Inflammatory macrophage treated with lipopolysaccharide for 4 hours (primary cell): ENCODE measurements at places on chromosomes 7 and 10.

GRCh38 chr10:16756561-16757221 is 60.5 kb downstream of the RSU1 start:
- no peak for DNase-seq

DNA sequence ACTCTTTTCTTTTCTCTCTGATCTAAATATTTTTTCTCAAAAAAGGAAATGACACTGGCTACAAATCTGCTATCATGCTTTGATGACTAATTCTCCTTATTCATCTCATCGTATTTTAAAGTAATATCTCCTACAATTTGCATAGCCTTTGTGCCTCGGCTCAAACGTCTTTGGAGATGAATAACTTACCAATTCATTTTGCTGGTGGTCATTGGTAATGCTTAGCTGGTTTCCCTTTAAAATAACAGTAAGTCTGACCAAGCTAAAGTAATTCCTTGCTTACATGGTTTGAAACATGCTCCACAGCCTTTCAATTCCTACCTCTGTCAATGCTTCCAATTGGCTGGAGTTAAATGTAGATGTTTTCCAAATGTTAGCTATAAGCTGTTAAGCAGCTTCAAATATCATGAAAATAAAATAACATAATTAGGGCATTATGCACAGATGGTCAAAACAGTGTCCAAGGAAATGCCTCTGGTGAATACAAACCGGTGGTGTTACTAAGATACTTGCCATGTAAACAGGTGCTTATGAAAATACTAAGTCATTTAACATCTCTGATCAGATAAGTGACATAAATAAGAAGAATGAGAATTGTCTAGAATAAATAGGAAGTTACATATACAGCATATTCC is 435.0 kb downstream of the POM121L12 start:
- no peak for DNase-seq

DNA sequence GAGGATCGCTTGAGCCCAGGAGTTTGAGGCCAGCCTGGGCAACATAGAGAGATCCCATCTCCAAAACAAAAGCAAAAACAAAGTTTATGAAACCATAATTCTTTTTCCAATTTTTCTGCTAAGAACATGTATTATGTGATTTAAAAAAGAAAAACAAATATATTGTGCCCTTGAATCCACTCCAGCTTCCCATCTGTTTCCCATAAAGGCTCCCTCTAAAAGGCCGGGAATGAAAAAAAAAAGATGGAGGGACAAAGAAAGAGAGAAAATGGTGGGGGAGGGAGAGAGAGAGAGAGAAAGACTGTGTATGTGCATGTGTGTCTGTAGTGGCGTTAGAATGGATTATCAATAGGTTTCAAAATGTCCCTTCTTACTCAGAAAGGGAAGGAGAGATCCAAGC is 20.5 kb upstream of the GSDME start:
- no peak for DNase-seq

DNA sequence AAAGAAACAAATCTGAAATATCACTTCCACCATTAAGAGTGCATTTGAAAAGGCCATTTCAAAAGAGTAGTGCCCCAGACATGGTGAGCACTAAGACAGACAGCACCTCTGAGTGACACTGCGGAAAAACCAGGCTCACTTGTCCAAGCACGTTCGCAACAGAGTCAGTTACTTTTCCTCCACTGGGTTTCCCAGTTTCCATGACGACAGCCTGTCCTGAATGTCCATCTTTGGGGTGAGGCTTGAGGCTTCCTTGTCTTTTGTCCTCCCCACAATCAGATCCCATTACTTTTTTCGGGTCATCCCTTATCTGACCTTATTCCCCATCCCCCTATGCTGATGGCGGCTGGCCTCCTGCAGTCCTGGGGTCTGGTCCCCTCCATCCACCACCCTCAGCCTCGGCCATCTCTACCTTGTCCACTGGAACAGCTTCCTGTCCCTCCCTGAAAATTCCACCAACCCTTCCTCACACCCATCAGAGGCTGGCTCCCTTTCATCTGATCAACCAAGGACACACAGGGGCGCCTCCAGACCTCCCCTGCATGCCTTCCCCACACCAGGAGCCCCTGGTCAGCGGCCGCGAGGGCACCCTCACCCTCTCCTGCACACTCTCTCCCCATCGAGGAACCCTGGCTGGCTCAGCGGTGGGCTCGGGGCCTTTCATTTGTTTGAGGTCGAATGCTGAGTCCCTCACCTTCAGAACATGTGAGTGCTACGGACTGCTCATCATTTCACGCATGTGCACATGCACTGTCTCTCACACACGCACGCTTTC is 363.6 kb downstream of the DNAJB6 start:
- no peak for DNase-seq

GRCh38 chr7:4682621-4683042 is 537 bp downstream of the FOXK1 start:
- peak; percentile 56 for DNase-seq

- DNase-seq = no peak
Measured at GRCh38 chr10:43943119-43943817, 294.6 kb upstream of the ZNF32 start.

GRCh38 chr10:55630491-55631056 is 730.5 kb downstream of the ZWINT start:
- DNase-seq = no peak

DNA sequence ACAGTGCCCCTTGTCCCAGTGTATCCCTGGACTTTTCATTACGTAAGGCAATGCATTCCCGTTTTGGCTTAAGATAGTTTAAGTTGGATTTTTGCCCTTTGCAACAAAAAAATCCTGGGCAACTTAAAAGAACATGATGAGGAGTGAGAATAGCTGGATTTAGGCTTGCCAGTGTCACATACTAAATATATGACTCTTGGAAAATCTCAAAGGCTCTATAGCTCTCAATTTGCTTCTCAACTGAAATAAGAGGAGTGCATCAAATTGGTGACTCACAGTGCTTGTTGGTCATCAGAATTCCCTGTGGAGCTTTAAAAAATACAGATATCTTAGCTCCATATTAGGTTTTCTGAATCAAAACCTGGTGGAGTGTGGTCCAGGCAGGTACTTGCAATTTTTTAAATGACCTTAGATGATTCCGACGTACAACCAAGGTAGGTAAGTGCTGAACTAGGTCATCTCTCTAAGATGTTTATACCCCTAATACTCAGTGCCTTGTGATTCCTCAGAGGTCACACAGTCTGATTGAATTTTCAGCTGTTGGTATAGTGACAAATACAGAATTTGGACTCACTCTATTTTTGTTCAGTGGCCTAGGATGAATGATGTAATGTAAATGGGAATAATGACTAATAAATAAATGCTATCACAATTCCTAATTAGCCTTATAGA is 33.9 kb upstream of the ORC5 start:
- no peak for DNase-seq

- peak; percentile 54 for DNase-seq
Measured at GRCh38 chr10:118800920-118801319, 46.1 kb upstream of the CACUL1 start.

DNA sequence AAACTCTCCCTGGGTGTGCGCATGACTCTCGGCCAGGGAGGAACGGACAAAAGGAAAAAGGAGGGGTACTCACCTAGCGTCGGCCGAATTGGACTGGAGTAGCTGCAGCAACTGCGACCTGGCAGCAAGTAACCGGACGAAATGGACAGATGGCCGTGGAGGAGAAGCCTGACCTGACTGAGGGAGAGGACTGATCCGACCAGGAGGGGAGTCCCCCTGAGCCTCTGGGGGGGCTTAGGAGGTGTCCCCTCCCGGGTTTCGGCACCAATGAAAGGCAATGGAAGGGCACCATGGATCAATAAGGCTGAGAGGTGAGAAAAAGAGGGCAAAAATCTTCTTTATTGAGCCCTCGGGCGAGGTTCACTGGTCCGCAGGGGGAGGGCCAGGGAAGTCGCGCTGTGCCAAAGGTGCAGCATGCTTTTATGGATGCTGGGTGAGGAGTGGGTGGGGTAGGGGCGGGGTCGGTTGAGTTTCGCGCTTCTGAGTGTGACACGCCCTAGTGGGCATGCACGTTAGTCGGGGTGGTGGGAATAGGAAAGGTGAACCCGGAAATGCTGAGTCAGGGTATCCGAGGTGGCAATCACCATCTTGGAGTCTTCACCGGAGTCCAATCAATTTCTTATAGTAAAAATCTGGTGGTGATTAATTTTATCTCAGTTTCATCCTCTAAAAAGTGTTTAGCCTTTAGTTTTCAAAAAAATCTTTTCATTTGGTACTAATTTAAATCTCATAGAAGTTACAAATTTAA is 638.5 kb upstream of the DPP6 start:
- DNase-seq = no peak

GRCh38 chr7:142263598-142264380 is 5.9 kb upstream of the PRSS58 start:
- DNase-seq = no peak

DNA sequence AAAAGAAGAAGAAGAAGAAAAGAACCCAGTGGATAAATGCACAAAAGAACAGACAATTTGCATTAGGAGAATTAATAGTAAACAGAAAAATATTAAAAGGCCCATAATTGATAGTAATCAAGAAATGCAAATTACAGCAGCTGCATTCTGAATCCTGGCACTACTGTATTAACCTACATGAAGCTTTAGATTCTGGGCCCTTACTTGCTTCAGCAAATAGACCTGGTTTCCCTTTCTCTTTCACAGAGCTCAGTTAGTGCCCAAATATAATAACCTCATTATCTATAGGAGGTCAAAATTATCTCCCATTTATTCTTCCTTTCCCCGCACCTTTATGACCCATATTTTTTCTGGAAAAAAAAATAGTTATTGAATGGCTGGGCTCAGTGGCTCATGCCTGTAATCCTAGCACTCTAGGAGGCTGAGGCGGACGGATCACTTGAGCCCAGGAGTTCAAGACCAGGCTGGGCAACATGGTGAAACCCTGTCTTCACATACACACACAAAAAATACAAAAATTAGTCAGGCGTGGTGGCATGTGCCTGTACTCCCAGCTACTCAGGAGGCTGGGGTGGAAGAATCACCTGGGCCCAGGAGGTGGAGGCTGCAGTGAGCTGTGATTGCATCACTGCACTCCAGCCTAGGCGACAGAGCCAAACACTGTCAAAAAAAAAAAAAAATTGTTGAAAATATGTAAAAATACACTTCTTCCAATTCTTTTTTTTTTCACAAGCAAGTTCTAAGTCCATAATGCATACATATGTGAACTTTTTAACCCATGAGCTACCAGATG is 36.0 kb upstream of the PIK3AP1 start:
- peak; percentile 37 for DNase-seq

GRCh38 chr7:158357898-158358821 is 229.5 kb downstream of the PTPRN2 start:
- no peak for DNase-seq

DNA sequence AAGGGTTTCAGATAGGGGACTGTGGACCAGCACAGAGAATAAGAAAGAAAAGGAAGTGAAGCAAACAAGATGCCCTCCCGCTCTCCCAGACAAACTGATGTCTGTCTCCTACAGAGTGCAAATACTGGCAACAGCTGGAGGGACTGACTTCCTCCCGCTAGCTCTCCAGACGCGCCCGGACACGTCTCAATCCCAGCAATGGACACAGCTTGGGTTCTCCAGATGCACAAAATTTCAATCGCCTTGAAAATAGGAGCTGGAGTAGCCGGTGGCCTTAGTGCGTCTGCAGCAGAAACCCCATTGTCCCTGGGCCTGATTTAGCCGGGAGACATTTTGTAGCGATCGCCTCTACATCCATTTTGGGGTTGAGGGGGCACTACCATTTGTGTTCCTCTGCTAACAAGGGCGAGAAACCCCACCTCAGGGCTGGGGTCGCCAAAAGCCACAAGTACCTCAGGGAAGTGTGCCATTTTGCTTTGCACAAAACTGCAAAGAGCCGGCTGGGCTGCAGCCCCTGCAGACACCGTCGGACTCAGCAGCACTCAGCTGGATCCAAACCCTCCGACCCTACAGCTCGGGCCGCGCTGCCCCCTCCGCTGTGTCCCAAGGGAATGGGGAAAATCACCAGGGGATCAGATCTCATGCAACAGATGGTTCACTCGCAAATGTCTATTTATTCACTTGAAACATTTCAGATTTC is 5.9 kb downstream of the CPA2 start:
- no peak for DNase-seq

- peak; percentile 34 for DNase-seq
Measured at GRCh38 chr10:62083412-62084267, 182.1 kb downstream of the ARID5B start.

DNA sequence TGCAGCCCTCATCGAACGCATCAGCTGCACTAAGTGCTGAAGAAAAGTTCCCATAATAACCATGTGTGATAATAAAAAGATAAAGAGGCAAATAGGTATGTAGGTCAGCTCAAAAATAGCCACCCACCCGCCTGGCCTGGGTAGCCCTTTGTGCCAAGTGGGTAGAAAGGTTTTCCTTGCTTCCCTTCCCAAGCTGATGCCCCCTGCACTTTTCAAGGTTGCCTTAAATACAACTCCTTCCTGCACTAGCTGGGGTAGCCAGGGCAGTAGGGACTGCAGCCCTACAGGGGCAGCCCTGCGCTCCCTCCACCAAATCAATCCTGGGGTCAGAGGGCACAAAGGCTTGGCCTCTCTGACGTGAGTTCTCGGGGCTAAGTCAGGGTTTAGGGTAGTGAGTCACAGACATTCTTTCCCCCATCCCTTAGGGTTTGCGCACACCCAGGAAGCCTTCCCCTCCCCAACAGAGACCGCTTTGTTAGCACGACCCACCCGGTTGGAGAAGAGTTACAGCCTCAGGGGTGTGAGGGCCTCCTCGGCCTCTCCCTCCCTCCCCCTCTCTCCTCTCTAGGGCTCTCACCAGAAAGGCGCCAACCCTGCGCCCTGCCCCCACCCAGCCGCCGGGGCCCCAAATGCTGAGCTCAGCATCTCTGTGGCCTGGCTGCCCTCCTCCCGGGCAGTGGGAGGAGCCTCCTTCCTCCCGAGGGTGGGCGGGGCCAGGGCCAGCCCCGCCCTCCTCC is 13.3 kb upstream of the DDIT4 start:
- DNase-seq = peak; percentile 46

GRCh38 chr7:139043823-139044812 is 8.3 kb upstream of the ZC3HAV1L start:
- DNase-seq = no peak

DNA sequence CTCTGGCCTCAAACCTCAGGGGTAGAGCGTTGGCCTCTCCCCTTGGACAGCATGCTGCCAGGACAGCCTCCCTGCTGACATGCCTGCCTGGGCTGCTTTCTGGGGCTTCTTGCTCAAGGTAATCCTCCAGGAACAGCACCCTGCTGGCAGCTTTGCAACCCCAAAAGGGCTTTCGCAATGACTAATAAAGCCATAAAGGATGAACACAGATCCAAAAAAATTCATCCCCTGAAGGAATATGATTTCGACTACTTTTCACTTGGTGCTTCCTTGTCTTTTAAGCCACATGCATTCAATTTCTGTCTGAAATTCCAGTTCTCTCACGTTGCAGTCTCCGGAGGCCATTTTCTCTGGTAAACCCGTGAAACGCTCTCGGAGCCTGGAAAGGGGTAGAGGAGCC is 15.1 kb upstream of the SH3PXD2A start:
- no peak for DNase-seq

- no peak for DNase-seq
Measured at GRCh38 chr7:44277391-44277790, 48.0 kb downstream of the CAMK2B start.

GRCh38 chr10:13860886-13861285 is 274.1 kb downstream of the PRPF18 start:
- DNase-seq = no peak
